ENCODE measurements at places on chromosomes 12 and 14.

DNA sequence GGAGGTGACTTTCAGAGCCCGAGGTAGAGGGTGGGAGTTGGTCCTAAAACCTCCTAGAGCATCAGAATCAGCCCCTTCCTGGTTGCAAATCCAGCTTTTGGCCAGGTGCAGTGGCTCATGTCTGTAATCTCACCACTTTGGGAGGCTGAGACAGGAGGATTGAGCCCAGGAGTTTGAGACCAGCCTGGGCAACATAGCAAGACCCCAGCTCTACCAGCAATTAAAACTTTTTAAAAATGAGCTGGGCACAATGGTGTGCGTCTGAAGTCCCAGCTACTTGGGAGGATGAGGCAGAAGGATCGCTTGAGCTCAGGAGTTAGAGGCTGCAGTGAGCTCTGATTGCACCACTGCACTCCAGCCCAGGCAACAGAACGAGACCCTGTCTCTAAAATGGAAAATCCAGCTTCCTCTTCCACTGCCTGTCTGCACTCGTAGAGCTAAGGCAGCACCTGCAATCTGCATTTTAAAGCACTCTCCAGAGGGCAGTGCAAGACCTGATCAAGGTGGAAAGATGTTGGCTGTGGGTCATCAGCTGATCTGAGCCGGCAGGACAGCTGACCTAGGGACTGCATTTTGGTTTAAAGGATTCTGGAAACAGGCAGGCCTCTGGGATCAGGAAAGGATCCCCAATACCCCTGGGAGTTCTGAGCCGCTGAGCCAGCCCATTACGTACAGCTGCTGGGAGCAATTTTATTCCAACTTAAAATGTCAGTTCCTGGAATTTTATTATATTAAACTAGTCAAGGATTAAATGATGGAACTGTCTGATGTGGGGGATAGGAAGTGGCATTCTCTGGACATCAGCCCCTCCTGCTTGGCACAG is 1.8 kb upstream of the TESC start:
- no peak for DNase-seq

GRCh38 chr14:100522616-100523099 is 64.6 kb downstream of the BEGAIN start:
- no peak for DNase-seq

DNA sequence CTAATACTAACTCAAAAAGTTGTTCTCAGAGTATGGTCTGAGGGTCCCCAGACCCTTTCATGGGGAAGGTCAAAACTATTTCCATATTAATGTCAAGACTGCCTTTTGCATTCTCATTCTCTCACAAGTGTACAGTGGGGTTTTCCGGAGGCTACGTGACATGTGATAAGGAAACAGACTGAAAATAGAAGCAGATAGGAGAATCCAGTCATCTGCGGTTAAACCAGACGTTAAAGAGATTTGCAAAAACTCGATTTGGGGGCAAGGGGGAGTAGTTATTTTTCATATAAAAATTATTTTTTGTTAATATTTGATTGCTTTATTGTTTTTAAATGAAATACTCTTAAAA is 1.0 kb upstream of the NAP1L1 start:
- no peak for DNase-seq

DNA sequence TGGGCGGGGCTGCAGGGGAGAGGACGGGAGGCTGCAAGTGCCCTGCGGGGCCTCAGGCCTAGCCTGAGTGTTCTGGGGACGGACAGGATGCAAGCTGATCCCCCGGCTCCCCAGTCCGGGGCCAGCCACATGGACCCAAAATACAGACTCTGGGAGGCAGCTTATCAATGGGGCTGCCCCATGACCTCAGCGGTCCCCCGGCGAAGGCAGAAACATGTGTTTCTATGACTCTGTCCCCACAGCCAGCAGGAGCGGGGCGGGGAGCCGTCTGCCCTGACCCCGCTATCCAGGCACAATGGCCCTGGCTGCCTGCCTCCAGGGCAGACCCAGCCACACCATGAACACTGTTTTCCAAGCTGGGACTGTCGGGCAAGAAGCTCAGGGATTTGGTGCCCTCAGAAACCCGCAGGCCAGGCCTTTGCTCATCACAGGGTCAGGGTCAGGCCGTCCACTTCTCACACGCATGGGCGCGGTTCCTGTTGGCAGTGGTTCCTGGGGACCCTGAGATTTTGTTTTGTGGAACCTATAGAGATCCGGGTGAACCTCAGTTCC is 75.0 kb downstream of the RFLNA start:
- no peak for DNase-seq

- DNase-seq = no peak
Observed at GRCh38 chr14:73058922-73059673, 764 bp downstream of the RBM25 start.

- no peak for DNase-seq
Observed at GRCh38 chr12:53179687-53180219, 769 bp upstream of the ZNF740 start.

GRCh38 chr14:61812347-61813095 is 50.3 kb downstream of the SNAPC1 start:
- DNase-seq = no peak

DNA sequence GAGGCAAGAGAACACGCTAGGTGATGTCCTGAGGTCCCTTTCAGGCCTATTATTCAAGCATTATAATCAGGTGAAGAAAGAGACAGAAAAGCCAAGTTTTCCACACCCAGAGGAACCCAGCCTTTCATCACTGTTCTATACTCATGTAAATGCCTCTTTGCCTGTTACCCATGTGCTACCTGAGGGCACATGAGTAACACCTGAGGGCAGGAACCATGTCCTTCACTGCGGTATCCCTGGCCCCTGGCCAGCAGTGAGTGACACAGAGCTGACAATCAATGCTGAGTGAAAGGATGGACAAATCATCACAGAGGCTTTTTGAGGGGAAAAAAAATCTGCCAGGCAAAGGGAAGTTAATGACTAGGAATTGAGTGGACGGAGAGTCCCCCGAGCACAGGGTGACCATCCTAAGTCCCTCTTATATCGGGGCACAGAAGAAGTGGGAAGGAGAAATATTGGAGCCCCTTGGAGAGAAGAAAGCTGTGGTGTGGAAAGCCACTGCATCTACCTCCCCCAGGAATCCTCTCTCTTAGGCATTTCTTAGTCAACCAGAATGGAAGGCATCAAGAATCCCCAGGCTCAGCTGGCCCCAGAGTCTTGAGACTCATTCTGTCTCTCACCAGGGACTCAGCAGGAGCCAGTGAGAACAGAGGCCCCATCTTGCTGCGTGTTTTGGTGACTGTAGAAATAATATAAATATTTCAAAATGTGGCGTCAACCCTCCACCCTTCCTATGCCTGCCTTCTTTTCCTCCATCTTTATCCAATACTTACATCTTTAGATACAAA is 212.9 kb downstream of the DPF3 start:
- DNase-seq = no peak

GRCh38 chr14:61733972-61734371 is 28.2 kb upstream of the SNAPC1 start:
- no peak for DNase-seq

- peak; percentile 64 for DNase-seq
Observed at GRCh38 chr12:121794534-121795033, 1.1 kb upstream of the RHOF start.

DNA sequence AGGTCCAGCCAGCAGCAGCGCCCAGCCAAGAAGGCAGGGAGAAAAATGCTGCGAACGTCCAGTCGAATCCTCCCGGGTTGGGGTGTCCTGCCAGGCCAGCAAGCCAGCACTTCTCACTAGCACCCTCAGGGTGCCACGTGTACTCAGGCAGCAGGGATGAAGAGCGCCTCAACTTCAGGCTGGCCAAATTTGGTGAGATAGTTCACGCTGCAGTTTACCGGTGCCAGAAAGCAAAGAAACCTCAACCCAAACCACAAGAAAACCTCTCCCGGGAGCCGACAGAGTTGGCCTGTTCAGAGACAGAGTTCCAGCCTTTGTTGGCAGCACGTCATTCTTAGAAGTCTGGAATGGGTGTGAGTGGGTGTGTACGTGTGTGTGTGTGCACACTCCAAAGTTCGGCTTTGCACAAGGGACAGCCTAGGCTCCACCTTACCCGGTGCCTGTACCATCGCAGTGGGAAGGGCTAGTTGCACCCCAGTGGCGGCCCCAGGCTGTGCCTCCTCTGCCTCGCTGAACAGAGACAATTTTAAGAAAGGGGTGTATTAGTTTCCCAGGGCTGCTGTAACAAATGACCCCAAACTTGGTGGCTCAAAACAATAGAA is 42.1 kb downstream of the ELK3 start:
- DNase-seq = no peak

DNA sequence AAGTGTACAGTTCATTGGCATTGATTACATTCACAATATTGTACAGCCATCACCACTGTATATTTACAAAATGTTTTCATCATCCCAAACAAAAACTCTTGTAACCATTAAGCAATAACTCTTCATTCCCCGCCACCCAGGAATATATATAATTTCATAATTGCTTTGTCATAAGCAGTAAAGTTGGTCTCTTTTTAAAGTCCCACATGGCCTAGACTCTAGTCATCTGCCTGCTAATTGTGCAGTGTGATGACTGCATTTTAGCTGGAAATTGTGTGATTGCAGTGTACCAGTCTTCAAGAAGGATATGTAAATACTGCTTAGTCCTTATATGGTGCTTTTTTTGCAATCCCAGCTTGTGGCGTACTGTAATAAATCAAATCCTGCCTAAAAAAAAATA is 75.1 kb upstream of the ATP2A2 start:
- DNase-seq = no peak

- DNase-seq = peak; percentile 95
Observed at GRCh38 chr14:35336494-35337268, 44.5 kb downstream of the PSMA6 start.

DNA sequence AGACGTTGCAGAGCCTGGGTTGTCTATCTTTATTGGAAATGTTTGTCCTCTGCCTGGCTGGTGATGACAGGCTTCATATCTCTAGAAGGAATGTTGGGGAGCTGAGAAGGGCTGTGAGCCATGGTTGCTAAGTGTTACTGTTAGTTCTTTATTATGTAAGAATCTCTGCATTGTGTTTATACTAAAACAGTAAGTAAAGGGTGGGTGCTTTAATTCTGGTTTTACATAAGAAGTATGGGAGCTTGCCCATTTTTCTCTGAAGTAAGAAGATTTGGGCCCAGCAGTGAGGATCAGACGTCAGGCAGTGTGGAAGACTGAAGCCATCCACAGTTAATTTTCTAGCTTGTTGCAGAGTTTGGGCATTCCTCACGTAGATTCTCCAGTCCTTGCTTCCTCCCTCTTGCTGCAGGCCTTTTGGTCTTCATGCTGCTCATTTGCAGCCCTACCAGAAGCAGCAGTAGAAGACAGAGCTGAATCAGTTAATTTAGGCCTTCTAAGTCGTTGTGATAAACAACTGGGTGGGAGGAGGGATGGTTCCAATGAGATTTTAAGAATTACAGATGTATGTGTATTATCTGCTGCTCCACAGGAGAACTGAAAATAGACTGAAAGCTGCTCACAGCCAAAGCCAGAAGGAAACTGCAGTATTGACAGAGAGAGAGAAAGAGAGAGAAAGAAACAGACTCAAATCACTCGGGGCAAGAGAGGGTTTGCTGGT is 21.4 kb downstream of the WNT5B start:
- DNase-seq = no peak

- DNase-seq = no peak
Observed at GRCh38 chr14:91252871-91253794, 8.6 kb upstream of the GPR68 start.

- no peak for DNase-seq
Observed at GRCh38 chr12:117038023-117038680, 61.1 kb downstream of the TESC start.

DNA sequence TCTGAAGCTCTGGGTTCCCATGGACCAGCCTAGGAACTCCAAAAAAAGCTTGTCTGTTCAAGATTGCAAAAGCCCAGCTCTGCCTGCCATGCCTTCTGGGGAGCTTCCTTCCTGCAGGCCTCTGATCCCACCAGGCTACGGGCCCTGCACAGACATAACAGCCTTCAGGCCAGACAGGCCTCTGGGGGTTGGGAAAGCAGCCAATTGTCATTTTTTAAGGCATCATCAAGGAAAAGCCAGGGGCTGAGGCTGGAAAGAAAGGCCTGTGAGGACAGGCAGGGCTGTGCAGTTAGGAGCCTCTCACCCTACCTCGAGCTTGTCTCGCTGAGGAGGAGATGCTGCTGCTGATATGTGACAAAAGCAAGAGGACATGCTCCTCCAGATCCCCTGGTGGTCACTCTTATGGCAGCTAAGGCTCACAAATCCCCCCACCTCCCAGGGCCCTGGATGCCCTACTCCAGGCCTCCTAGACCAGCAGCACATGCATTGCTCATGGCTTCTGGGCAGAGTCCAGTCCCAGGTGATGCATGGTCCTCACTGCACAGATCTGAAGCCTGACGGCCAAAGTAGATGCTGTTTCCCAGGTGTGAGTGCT is 2.9 kb downstream of the TMEM229B start:
- DNase-seq = no peak

GRCh38 chr14:88194531-88194930 is 128.5 kb downstream of the KCNK10 start:
- DNase-seq = no peak

GRCh38 chr12:83161456-83161855 is 474.8 kb downstream of the TMTC2 start:
- no peak for DNase-seq

GRCh38 chr12:109423392-109423791 is 53.7 kb downstream of the KCTD10 start:
- no peak for DNase-seq

DNA sequence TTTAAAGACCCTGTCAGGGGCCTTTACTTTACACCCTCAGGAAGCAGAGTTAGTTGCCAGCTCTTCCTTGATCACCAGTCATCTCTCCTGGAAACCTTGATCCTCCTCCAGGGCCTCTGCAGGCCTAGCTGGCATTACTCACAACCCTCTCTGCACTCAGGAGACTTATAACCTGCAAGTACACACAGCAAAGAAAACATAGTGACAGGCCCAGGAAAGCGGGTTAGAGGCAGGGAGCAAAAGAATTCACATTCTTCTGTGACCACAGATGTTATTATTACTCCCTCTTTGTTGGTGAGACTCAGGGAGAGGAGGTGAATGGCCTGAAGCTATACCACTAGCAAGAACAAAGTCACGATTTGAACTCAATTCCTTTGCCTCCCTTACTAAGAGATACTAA is 87.4 kb downstream of the OR11H12 start:
- DNase-seq = no peak

DNA sequence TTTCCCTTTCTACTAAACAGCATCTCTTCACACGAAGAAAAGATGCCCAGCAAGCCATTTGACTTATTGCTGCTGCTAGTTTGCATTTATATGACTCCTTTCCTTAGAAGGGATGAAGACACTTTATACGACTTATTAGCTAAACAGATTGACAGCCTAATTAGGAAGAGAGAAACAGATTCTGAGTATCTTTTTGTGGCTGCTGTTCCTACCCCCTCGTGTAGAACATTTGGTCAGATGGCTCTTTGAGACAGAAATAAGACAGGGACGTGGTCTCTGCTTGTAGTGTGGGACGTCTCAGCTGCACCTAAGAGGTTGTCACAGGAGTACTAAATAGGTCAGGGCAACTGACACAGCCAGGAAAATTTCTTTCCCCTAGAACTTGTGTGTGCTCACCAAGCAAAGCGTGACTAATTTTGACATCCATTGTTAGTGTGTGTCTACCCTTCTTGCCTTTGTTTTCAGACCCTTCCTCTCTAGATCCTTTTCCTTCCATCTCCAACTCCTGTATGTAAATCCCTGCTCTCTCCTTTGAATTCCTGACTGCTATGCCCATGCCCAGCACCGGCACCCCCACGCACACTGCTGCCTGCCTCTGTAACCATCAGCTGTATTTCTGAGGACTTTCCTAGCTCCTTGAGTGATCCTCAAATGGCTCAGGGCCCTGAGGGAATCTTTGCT is 83.2 kb downstream of the DAD1 start:
- no peak for DNase-seq

Data from left lung (tissue), 14 donors.